Dermis blood vessel endothelial cell (primary cell): ENCODE measurements at places on chromosomes 11 and 22. TPM values are rescaled to one million over a fixed set of nuclear protein-coding genes. Genes with fewer than 3 reads are reported as not detected.

DNA sequence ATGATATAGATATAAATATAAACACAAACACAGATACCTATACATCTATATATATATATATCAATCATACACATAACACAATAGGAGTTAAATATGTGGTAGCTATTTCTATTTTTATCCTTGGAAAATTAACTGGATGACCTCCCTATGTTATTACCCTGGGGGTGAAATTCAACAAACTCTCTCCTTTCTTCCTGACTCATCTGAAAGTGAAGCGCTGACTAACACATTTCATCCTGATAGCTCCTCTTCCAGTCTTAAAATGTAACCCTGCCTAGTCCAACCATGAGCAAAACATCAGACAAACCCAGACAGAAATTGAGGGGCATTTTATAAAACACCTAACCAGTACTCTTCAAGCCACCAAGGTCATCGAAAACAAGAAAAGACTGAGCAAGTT lies 220.6 kb upstream of the ISX start:
- DNase-seq, result no peak

DNA sequence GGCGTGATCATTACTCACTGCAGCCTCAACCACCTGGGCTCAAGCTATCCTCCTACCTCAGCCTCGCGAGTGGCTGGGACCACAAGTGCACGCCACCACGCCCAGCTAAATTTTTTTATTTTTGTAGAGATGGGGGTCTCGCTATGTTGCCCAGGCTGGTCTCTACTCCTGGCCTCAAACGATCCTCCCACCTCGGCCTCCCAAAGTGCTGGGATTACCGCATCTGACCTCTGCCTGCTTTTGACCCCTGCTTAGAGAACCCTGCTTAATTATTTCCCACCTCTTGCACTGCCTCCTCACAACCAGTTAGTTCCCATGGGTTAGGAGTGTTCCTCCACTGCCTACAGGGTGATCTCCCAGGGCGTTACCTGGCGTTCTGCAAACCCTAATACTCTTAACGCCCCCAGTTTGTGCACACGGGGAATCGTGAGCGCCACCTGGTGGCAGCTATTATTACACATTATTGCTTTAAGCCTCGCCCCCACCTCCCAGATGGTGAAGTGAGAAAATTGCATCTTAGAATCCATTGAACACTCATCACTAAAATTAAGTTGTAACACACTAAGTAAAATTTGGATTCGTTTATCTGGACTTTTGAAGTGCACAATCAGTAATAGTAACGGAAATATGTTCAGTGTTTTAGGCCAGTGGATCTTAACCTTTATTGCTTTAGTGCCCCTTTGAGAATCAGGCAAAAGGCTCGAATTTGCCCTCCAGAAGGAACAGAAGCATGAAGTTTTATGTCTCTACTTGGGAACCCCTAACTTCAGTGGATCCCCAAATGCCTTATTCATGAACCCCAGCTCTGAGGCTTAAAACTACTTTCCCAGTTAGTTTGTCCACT lies 61.4 kb upstream of the ASPHD2 start:
- DNase-seq, result peak; percentile 76

DNA sequence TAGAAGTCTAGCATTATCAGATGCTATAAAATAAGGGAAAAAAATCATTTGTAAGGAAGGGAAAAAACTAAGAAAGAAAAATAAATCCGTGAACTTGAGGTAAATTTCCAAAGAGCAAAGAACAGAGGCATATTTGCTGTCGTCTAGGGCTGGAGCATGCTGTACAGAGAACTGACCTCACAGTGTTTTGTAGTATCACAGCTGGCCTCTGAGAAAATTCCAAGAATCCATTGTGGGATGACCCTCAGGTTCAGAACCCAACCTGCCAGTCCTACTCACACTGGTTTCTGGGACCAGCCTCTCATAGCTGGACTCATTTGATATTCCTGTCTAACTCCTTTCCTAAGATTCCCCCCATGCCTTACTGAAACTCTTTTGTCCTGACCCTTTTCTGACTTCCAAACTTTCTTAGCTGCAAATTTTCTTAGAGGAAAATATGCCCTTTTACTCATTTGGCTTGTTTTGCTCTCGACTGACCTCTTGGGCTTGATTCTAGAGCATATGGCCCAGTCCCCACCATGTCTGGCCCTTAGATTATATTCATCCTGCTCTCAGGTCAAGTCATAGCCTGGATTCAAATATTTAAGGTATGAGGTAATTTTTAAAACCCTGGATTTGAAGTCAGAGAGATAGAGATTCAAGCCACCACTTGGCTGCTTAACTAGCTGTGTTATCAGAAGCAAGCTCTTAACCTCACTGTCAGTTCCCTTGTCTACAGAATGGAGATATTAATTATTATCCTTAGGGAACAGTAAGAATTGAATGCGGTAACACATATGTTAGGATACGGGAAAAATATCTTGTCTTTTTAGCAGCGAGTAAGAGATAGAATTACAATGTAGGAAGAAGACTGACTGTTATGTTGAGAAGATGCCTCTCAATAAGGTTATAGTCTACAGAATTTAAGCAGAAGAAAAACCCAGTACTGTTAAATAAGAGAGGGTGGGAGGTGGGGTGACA lies 89.7 kb upstream of the KCNA4 start:
- DNase-seq, result no peak

DNA sequence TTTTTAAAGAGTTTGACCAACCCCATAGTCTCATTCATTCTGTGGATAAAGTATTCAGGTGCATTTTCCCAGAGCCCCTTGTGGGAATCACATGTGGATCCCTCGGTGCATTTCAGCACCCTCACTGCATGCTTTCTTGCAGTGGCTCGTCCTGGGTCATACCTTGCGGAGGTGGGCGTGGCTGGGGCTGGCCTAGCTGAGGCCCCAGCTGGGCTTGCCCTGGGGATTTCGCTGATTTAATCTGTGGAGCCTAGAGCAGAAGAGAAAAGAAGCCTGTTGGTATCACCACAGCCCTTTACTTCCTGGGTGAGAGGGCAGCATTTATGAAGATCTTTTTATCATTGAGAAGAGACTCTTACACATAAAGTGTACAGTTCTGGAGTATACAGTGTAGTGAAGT lies 53.1 kb downstream of the FBXO7 start:
- DNase-seq, result no peak

DNA sequence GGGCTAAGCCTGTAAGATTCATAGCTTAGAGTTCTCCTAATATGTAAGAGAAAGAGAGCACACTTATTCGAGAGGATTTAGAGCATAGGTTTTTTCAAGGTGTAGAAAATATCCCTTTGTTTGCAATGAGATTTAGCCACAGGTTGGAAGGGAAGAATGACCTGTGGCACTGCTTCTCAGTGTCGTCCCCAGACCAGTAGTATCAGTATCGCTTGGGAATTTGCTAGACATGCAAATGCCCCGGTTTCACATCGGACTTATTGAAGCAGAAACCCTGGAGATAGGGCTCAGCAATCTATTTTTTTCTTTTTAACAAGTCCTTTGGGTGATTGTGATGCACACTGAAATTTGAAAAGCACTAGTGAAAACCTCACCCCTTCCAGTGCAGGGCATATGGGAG lies 362.6 kb upstream of the C11orf87 start:
- DNase-seq, result no peak

DNA sequence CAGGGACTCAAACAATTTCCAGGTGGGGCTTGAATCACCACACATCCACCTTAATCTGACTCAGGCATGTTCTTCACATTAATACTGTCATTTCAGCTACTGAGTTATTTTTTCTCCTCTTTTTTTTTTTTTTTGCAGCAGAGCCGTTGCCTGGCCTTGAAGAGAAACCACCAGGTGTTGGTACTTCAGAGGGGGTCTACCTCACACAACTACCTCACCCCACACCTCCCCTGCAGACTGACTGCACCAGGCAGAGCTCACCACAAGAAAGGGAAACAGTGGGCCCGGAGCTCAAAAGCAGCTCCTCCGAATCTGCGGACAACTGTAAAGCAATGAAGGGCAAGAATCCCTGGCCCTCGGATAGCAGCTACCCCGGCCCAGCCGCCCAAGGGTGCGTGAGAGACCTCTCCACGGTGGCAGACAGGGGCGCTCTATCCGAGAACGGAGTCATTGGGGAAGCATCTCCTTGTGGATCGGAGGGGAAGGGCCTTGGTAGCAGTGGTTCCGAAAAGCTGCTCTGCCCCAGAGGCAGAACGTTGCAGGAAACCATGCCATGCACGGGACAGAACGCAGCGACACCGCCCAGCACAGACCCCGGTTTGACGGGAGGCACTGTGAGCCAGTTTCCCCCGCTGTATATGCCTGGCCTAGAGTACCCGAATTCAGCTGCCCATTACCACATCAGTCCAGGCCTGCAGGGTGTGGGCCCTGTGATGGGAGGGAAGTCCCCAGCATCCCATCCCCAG lies 15.1 kb upstream of the SLC25A18 start:
- no peak for DNase-seq

GRCh38 chr11:11793073-11793472 lies 48.7 kb upstream of the USP47 start:
- no peak for DNase-seq

- peak; percentile 51 for DNase-seq
Measured at GRCh38 chr11:75474240-75474639, 41.2 kb upstream of the KLHL35 start.

DNA sequence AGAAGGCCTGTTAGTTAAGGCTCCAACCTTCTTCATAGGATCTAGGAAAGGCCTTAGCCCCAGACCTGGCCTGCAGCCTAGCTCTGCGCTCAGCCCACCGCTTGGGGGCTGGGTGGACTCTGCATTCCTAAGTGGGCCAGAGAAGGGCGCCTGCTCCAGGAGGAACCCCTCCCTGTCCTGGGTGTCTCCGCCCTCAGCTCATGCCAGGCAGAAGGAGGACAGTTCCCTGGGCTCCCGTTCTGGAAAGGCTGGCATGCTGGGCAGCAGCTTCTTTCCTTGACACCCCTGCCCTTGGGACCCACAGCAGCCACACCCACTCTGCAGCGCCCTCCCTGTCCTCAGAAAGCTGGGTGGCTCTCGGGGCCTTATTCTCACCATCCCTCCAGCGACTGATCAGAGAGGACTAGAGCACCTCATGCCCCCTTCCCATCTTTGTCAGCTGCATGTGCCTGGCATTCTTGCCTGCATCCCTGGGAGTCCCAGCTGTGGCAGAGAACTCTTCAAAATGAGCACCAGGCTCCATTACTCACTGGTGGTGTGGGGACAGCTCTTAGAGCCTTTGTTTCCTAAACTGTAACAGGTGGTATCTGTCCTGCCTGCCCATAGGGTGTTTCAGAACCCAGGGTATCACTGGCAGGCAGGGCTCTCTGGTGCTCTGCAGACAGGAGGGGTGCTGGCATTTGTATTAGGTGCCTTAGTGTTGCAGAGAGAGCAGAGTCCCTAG lies 20.3 kb upstream of the MYRF start:
- DNase-seq, result no peak

- no peak for DNase-seq
Measured at GRCh38 chr11:116577956-116578355, 194.8 kb downstream of the BUD13 start.

GRCh38 chr22:25404928-25405816 lies 159.3 kb upstream of the GRK3 start:
- DNase-seq, result peak; percentile 67

- no peak for DNase-seq
Measured at GRCh38 chr11:36394926-36395325, 98.8 kb downstream of the PRR5L start.

GRCh38 chr11:62612366-62613290 lies at the start of the genes EML3 and ROM1:
Gene EML3 (minus strand): TSS chr11:62612775. CDS start chr11:62612457, 318 bp downstream.
Gene ROM1 (plus strand): TSS chr11:62613257. CDS start chr11:62613282, 25 bp downstream.
- peak; percentile 85 for DNase-seq

GRCh38 chr11:2085251-2086066 lies 53.7 kb downstream of the IGF2 start:
- no peak for DNase-seq

GRCh38 chr11:96145163-96145585 lies 197.8 kb downstream of the MAML2 start:
- DNase-seq, result peak; percentile 24

GRCh38 chr22:31247726-31248125 lies 35.6 kb downstream of the LIMK2 start:
- no peak for DNase-seq

DNA sequence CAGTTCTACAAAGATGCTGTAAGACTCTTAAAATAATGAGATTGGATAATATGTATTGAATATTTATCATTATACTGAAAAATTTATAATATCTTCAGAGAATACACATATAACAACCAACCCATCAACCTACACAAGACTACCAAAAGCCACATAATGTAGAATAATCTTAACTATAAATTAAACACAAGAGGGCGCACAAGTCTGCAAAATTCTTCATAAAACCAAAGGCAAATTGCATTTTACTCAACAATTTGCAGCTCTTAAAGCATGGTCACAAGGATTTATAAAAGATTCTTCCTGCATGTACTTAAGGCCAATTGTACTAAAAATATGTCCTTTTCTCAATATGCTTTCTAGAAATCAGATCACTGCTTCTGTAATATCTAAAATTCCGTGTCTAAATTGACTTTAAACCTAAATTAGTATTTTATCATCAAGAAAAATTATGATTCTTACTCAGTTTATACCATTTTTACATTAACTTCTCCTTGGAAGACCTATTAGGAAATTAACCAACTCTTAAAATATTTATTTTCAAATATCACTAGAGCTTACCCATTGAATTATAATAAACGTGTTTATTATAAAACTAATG lies 79.0 kb downstream of the TTC28 start:
- DNase-seq, result peak; percentile 77

DNA sequence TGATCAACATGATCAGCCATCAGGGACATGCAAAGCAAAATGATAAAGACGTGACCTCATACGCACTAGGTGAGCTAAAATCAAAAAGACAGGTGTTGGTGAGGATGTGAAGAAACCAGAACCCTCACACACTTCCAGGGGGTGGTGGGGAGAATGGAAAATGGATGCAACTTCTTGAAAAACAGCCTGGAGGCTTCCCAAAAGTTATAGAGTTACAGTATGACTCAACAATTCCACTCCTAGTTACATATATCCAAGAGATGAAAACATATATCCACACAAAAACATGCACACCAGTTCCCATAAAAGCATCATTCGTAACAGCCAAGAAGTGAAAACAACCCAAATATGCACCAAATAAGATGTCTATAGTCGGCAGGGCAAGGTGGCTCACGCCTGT lies 42.1 kb upstream of the APLNR start:
- no peak for DNase-seq

- no peak for DNase-seq
Measured at GRCh38 chr11:86210898-86211297, 33.7 kb upstream of the EED start.

GRCh38 chr11:15204711-15205110 lies 90.0 kb downstream of the INSC start:
- DNase-seq, result no peak

- DNase-seq, result no peak
Measured at GRCh38 chr22:47517062-47517461, 754.6 kb downstream of the TBC1D22A start.

GRCh38 chr11:58613228-58613627 lies 9.2 kb upstream of the CNTF start:
- no peak for DNase-seq

- DNase-seq, result no peak
Measured at GRCh38 chr11:117557361-117557760, 229.7 kb downstream of the CEP164 start.

MRPL49 gene
- total RNA-seq, result 51.8 and 59.2 TPM in 2 replicates

ALDH3B2 gene
- total RNA-seq, result not detected in 2 replicates

MIOX gene
- not detected in 2 replicates for total RNA-seq

OR5P2 gene
- total RNA-seq, result not detected in 2 replicates

GRK3 gene
- total RNA-seq, result 0.51 and 0.93 TPM in 2 replicates

OPCML gene
- not detected in 2 replicates for total RNA-seq

LARGE1 gene
- total RNA-seq, result 7.2 and 14.0 TPM in 2 replicates

TPH1 gene
- total RNA-seq, result under 0.01 TPM in 1 of 2 replicates, not detected in the other

JHY gene
- total RNA-seq, result 0.47 and 0.51 TPM in 2 replicates
